Choroid plexus epithelial cell (primary cell): ENCODE measurements at places on chromosomes 13 and 19.

DNA sequence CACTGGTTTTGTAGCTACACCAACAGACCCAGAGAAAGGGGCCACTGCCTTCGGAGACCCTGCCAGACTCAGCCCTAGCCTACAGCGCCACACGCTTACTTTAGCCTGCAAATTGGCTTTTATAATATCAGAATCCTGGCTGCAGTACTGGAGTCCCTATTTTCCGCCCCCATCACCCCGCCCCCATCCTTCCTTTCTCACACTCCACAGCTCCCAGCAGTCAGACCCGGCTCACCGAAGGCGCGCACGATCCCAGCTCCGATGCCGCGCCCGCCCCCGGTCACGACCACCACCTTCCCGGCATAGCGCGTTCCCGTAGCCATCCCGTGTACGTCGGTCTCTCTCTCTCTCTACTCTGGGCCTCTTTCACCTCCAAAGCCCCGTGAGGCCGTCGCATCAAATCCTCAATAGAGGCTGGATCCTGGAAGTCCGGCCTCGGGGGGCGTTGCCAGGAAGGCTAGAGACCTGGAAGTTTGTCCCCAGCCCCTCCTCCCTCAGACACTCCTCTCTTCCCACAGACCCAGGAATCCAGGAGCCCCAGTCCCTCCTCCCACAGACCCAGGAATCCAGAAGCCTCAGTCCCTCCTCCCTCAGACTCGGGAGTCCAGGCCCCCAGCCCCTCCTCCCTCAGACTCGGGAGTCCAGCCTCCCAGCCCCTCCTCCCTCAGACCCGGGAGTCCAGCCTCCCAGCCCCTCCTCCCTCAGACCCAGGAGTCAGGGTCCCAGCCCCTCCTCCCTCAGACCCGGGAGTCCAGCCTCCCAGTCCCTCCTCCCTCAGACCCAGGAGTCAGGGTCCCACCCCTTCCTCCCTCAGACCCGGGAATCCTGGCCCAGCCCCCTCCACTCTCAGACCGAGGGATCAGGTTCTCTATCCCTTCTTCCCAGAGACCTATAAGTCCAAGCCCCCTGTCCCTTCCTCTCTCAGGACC lies at the start of gene HSD17B14:
HSD17B14 (minus strand) TSS at position 403 of the 929 bp plus-strand sequence; CDS start at position 323, 80 bp downstream.
- DNase-seq, result peak; percentile 71

GRCh38 chr19:19224852-19225494 lies 13.2 kb downstream of the NCAN start:
- peak; percentile 58 for DNase-seq

DNA sequence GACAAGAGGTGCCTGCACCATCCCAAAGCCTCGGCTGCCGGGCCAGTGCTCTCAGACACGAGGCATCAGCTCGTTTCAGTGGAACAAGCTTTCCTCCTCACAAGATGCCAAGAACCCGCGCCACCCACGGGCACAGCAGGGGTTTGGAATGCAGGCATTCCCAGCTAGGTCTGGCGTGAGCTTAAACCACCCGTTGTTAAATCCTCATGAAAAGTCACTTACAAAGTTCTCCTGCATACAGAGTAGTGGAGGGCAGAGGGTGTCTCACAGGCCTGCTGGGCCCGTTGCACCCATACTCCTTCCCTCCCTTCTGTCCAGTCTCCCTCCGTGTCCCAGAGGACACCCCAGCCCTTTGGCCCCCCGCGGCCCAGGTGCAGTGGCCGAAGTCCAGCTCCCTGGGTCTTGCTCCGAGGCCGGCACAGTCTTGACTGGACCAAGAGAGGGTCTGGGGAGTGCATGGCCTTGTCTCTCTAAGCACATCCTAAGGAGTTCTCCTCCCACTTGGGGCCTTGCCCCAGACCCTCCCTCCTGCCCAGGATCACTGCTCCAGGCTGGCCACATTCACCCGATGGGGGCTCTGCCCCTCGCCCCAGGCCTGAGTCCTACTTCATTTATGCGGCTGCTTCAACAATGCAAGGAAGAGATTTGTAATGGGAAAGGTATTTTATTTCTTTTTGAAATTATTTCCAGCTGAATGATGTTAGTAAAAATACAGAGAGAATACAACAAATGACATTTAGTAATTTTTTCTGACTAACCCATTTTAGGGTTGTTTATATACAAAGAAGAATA lies 35.2 kb upstream of the GRTP1 start:
- peak; percentile 73 for DNase-seq

GRCh38 chr13:43354153-43354945 lies 331.0 kb downstream of the DNAJC15 start:
- DNase-seq, result no peak

DNA sequence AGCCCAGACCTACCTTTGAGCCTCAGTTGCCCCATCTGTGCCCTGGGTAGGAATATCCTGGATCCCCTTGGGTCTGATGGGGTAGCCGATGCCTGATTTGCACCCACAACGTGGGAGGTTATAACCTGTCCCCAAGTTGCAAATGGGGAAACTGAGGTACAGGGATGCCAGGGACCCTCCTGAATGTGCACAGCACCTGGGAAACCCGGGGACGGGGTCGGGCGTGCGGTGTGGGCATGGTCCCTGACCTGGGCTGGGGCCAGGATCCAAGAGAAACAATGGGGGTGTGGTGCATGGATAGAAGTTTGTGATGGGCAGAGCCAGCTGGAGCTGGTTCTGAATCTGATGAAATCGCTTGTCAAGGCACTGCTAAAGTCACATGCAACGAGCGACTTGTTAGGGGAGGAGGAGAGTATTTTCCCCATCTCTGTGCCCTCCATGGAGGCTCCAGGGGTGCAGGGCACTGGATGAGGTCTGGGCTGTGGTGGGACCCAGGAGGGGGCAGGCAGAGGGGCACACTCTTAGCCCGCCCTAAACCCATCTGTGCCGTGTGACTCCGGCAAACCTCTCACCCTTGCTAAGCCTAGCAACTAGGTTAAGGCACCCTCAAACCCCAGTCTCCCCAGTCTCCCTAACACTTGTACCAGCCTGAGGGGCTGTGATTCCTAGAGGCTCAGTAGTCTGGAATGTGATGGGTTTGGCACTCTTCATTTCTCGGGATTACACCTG lies 749 bp downstream of the GDF15 start:
- peak; percentile 68 for DNase-seq

- peak; percentile 70 for DNase-seq
Observed at GRCh38 chr19:49553451-49554271, 25.9 kb downstream of the RCN3 start.
